Gastroesophageal sphincter (tissue), 4 donors: ENCODE measurements at places on chromosomes 4 and X. TPM values are rescaled to one million over a fixed set of nuclear protein-coding genes. Genes with fewer than 3 reads are reported as not detected.

The DUX4 gene
- not detected for total RNA-seq

The IL2 gene
- total RNA-seq, result not detected

The CXCL5 gene
- 1.3 TPM for total RNA-seq

GRCh38 chrX:255923-256331 lies 25.3 kb upstream of the PLCXD1 start:
- peaks cover under 1% of the 10 kb centered on the region for H3K4me1 ChIP-seq
- H3K27ac ChIP-seq, result no peak overlapping the region

GRCh38 chr4:89640620-89641366 lies 196.2 kb downstream of the SNCA start:
- no peak overlapping the region for H3K27ac ChIP-seq
- H3K36me3 ChIP-seq, result no peaks in the 10 kb centered on the region
- H3K27me3 ChIP-seq, result peaks cover 5% of the 10 kb centered on the region
- no peak overlapping the region for H3K4me3 ChIP-seq
